Stimulated activated CD4-positive, alpha-beta T cell treated with anti-CD3 and anti-CD28 coated beads, Interleukin-15, amount 100 ng/mL, for 1 hour (primary cell): ENCODE measurements at places on chromosomes 16 and 17.

- no peak for DNase-seq
Measured at GRCh38 chr16:57017251-57017650, 27.9 kb downstream of the NLRC5 start.

- no peak for DNase-seq
Measured at GRCh38 chr16:13168091-13168572, 266.7 kb downstream of the SHISA9 start.

DNA sequence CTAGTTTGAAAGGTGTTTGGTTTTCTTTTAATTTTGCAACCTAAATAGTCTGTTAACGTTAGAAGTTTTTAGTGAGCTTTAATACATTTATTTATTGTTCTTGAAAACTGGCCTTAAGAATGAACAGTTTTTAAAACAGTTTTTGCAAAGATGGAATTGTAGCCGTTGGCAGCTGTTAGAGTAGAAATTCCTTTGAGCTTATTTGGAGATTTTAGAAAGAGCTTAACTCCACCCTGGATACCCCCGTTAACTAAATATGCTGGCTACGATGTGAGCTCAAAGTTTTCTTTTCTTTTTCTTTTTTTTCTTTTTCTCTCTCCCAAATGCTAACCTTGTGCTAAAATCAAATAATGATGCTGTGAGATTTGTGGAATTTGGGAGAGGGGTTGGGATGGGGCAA lies 75.2 kb downstream of the COX10 start:
- no peak for DNase-seq

DNA sequence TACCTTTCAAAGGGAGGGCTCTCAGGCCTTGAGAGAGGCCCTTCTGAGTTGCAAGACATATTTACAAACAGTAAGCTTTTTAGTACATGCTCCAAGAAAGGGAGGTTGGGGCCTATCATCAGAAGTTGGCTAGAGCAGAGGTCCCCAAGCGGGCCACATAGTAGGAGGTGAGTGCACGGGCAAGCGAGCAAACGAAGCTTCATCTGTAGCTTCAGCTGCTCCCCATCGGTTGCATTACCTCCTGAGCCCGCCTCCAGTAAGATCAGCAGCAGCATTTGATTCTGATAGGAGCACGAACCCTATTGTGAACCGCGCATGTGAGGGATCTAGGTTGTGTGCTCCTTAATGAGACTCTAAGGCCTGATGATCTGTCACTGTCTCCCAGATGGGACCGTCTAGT lies 26.2 kb downstream of the PRDM7 start:
- no peak for DNase-seq

- DNase-seq, result no peak
Measured at GRCh38 chr17:44967907-44968224, 237 bp downstream of the C1QL1 start.

- DNase-seq, result no peak
Measured at GRCh38 chr16:82782715-82783251, 156.0 kb downstream of the CDH13 start.

DNA sequence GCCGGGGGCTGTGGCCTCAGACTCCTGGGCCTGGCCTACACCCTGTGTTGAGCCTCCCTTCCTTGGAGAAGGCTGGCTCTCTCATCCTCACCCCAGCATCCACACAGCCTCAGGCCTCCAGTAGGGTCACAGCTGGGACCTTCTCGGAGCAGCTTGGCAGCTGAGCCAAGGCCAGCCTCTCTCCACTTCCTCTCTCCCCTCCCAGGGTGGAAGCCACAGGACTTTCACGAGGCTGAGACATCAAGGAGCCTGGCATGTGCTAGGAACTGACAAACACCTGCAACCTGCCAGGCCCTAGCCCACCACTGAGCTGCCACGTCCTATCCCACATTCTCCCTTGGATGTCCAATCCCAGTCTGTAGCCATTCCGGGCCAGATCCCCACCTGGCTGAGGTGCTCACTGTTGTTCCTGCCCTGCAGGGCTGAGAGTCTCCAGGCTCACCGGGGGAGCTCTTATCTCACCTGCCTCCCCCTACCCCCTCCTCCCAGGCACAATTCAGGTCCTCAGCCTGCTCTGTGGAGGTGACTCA lies 3.1 kb downstream of the MMP15 start:
- DNase-seq, result no peak

DNA sequence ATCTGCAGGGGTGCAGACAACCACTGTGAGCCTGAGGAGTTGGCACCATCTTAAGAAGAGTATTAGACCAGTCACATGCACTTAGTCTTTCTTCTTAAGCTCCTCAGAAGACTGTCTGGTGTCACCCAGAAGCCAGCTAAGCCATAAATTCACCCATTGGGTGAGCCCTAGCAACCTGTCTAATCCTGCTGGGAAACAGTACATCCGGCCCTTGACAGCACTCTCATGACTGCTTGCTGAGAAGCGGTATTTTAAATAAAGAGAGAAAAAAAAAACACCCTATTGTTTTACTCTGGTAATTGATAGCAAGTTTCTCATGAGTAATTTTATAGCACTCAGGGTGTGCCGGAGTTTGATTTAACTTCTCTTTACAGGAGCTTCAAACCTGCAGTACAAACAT lies 134.7 kb downstream of the SOX9 start:
- no peak for DNase-seq

DNA sequence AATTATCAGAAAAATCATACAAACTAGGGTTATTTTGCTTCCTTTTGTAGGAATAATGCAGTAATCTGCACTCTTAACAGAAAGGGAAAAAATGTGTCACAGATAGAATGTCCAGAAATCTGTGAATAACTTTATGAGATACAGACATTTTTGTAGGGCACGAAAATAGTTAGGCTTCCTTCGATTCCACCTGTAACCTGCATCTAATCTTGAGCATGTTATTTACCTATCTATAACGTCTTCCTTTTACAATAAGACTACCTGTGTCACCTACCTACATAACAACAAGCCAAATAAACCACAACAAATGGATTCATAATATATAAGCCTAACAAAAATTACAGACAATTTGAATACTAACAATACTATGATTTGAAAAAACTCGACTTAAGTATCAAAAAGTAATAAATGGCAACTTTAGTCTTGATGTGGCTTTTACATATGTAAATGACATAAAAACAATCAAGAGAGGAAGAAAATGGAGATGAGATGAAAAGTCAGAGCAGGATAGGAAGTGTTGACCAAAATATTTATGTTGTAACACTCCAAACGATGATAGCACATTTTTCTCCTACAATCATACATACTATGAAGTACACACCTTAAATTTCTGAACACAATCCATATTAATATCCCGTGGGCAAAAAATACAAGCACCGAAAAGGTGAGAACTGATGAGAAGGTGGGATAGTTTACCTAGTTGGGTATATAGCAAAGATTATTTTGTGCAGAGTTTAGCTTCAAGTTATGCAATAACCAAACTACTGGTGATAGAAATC lies 2.5 kb downstream of the STAT5B start:
- no peak for DNase-seq

- DNase-seq, result no peak
Measured at GRCh38 chr17:36106493-36106835, 2.8 kb downstream of the CCL4 start.

GRCh38 chr17:78890498-78890897 lies 12.5 kb downstream of the CEP295NL start:
- DNase-seq, result peak; percentile 13

GRCh38 chr16:46991729-46992704 lies 18.5 kb upstream of the DNAJA2 start:
- no peak for DNase-seq

- DNase-seq, result peak; percentile 60
Measured at GRCh38 chr17:57955183-57955931, at the start of gene CUEDC1. CUEDC1 (minus strand) TSS chr17:57955412; CDS start chr17:57885564, 69,848 bp downstream.

GRCh38 chr17:4287710-4288109 lies 23.9 kb upstream of the ANKFY1 start:
- DNase-seq, result no peak

DNA sequence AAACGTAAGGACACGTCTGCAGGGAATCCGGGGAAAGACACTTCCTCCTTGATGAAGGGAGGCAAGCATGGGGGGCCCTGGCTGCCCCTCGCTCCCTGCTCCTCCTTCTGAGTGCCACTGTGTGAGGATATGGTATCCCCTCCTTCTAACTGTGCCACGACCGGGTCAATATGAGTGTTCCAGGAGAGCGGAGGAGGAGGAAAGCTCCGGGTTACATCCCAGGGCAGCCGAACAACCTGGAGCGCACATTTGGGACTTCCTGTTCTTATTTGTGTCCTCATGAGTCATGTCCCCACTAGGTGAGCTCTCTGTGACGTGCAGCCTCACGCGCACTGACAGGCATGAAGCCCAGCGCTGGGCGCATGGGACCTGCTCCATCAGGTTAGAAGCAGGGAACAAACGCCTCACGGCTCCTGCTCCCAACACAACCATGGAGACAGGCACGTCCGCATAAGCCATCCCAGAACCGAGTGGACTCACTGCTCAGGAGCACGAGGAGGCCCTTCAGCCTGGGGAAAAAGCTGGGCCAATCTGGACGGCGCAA lies 92.9 kb upstream of the DNAH17 start:
- DNase-seq, result no peak

DNA sequence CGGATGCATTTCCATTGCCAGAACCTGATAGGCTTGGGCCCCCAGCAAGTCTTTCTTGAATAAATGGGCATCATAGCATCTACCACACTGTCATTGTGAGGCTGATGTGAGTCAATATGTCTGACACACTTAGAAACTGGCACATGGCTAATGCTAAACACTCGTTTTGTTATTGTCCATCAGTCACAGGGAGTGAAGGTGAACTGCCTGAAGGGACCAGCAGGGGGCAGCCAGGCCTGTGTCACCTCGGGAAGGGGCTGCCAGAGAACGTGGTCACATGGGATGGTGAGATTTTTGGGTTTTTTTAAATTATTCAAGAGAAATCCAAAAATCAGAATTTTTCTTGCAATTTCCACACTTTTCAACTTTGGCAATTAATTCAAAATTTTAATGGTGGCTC lies 831 bp upstream of the RCVRN start:
- DNase-seq, result no peak

DNA sequence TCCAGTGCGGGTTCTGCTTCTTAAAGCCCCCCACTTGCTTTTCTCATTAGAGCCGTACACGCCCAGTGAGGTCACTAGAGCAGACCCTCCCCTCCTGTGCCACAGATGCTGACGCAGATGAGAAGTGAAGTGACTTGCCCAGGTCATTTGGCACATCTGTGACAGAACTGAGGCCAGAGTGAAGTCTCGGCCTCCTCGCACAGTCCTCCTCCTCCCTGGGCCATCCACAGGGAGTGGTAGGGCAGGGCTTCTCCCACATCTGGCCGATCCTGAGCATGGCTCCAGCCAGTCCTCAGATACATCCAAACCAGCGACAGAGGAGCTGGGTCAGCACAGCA lies 15.3 kb upstream of the TBX2 start:
- DNase-seq, result no peak

DNA sequence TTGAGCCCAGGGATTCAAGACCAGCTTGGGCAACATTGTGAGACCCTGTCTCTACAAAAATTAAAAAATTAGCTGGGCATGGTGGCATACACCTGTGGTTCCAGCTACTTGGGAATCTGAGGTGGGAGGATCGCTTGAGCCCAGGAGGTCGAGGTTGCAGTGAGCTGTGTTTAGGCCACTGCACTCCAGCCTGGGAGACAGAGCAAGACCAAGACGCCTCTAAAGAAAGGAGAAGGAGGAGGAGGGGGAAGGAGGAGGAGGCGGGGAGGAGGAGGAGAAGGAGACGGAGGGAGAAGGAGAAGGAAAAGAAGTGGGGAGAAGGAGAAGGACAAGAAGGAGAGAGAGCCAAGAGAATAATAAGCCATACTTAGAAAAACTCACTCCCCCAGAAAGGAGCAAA lies 35.9 kb downstream of the STXBP4 start:
- DNase-seq, result no peak

- no peak for DNase-seq
Measured at GRCh38 chr16:31875112-31875803, 1.7 kb downstream of the ZNF267 start.

- no peak for DNase-seq
Measured at GRCh38 chr16:4962716-4963115, 4.6 kb downstream of the SEC14L5 start.

DNA sequence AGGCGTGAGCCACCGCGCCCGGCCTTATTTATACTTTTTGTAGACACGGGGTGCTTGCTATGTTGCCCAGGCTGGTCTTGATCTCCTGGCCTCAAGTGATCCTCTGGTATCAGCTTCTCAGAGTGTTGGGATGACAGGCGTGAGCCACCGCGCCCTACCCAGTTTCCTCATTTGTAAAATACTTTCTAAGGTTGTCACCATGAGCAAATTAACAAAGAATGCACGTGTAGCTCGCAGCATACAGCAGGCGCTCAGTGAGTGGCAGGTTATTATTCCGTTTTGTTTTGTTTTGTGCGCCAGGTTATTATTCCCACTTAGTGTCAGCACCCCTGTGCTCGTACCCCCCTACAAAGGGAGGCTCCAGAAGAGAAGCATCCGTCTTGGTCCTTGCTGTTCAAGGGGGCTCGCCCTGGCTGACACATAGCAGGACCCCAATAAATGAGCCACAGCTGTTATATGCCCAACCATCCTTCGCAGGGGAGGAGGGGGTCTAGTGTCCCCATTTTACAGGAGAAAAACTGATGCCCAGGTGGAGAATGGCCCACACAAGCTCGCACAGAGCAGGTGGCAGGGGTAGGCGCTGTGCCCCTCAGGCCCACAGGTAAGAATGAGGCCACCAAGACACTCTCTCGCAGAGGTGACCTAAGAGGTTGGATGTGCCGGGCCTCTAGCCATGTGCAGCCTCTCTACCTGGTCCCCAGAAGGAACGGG lies 686 bp upstream of the MIEF2 start:
- no peak for DNase-seq

GRCh38 chr16:58046054-58046881 lies 20.7 kb downstream of the MMP15 start:
- DNase-seq, result no peak

GRCh38 chr17:49616601-49617131 lies 41.0 kb downstream of the NXPH3 start:
- DNase-seq, result no peak

GRCh38 chr16:57906382-57907316 lies 64.3 kb downstream of the CNGB1 start:
- no peak for DNase-seq

GRCh38 chr16:50706250-50706649 lies 12.8 kb downstream of the NOD2 start:
- DNase-seq, result no peak

GRCh38 chr16:49537924-49538459 lies 164.4 kb downstream of the C16orf78 start:
- DNase-seq, result no peak

GRCh38 chr16:66662445-66663194 lies 33.9 kb downstream of the CMTM4 start:
- DNase-seq, result no peak

DNA sequence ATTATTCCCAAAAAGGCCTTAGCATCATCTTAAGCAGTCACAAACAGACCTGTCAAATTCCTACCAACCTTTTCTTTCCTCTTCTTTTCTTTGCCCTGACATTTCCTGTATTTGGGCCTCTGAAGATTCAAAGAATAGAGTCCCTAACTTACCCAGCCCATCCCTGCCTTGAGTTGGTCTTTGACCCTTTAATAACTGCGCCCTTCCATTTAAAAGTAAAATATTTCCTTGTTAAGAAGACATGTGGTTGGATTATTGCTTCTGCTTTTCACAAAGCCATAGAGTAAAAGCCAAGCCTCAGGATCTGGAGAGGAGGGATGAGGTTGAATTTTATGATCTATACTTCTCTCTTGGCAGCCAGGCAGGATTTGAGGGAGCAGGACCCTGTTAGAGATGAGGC lies 13.2 kb upstream of the CCL23 start:
- no peak for DNase-seq

- DNase-seq, result no peak
Measured at GRCh38 chr17:73262676-73263642, 1.3 kb upstream of the CPSF4L start.

- DNase-seq, result no peak
Measured at GRCh38 chr16:23014592-23014991, 134.7 kb downstream of the USP31 start.

GRCh38 chr16:66605177-66605978 lies 874 bp downstream of the CMTM3 start:
- DNase-seq, result peak; percentile 22
